ENCODE measurements at places on chromosomes 2 and 18. TPM values are rescaled to one million over a fixed set of nuclear protein-coding genes. Genes with fewer than 3 reads are reported as not detected.

DNA sequence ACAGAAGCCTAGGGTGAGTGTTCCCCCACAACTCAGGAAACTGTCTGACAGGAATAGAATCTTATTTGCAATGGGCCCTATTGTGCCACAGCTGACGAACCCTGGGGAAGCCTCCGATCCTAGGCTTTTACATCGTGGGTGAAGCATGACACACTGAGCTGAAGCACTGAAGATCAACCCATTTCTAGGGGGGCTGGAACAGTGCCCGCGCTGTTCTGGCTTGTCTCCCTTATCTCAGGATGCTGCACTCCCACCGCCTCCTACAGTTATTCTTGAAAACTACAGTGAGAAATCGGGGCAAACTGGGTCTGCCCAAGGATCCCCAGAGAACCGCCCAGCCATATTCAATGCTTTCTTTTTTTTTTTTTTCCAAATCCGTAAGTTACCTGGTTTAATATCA, 41.1 kb downstream of the NETO1 start:
- no peaks in the 10 kb centered on the region for H3K27me3 ChIP-seq
- no peaks in the 10 kb centered on the region for H3K36me3 ChIP-seq
- DNase-seq = no peak

Gene OTOS
- total RNA-seq = not detected

GRCh38 chr18:58446391-58447060, 182.4 kb downstream of the ALPK2 start:
- no peaks in the 10 kb centered on the region for H3K36me3 ChIP-seq
- no peaks in the 10 kb centered on the region for H3K27me3 ChIP-seq
- no peak overlapping the region for H3K4me3 ChIP-seq

- H3K27ac ChIP-seq = no peak overlapping the region
- no peaks in the 10 kb centered on the region for H3K36me3 ChIP-seq
- DNase-seq = no peak
- H3K4me3 ChIP-seq = no peak overlapping the region
Observed at GRCh38 chr18:55290898-55291297, 297.1 kb downstream of the TCF4 start.

GRCh38 chr2:42795841-42796301, 3.5 kb upstream of the HAAO start:
- no peaks in the 10 kb centered on the region for H3K36me3 ChIP-seq
- H3K27ac ChIP-seq = no peak overlapping the region
- H3K4me1 ChIP-seq = peaks cover 7% of the 10 kb centered on the region

- H3K27ac ChIP-seq = no peak overlapping the region
- no peak for DNase-seq
- H3K36me3 ChIP-seq = no peaks in the 10 kb centered on the region
- no peaks in the 10 kb centered on the region for H3K27me3 ChIP-seq
Observed at GRCh38 chr2:167945660-167946368, 301.6 kb downstream of the STK39 start.

- DNase-seq = no peak
- no peaks in the 10 kb centered on the region for H3K36me3 ChIP-seq
- no peak overlapping the region for H3K27ac ChIP-seq
Observed at GRCh38 chr18:7754725-7755181, 187.6 kb downstream of the PTPRM start.

GRCh38 chr2:118047380-118047826, 33.5 kb upstream of the CCDC93 start:
- H3K4me3 ChIP-seq = no peak overlapping the region
- H3K27ac ChIP-seq = no peak overlapping the region
- H3K36me3 ChIP-seq = no peaks in the 10 kb centered on the region
- DNase-seq = no peak
- peaks cover 8% of the 10 kb centered on the region for H3K4me1 ChIP-seq

GRCh38 chr18:28541276-28541930, 364.5 kb upstream of the CDH2 start:
- no peak overlapping the region for H3K27ac ChIP-seq
- no peaks in the 10 kb centered on the region for H3K4me1 ChIP-seq
- no peaks in the 10 kb centered on the region for H3K36me3 ChIP-seq
- no peaks in the 10 kb centered on the region for H3K27me3 ChIP-seq
- no peak for DNase-seq

DNA sequence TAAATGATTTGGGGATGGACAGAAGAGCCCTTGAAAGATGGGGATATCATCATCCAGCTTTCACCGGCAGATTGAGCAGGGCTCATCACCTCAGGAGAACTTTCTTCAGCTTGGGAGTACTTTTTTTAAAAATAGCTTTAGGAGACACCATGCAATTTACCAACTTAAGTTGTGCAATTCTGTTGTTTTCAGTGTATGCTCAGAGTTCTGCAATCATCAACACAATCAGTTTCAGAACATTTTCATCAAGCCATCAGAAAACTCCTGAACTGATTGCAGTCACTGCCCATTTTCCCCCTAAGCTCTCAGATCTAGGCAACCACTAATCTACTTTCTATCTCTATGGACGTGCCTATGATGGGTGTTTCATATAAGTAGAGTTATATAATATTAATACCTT, 117.7 kb downstream of the CRIM1 start:
- no peak overlapping the region for H3K27ac ChIP-seq
- DNase-seq = no peak
- H3K27me3 ChIP-seq = no peaks in the 10 kb centered on the region
- peaks cover 18% of the 10 kb centered on the region for H3K36me3 ChIP-seq
- no peak overlapping the region for H3K4me3 ChIP-seq

Gene CAVIN2
- total RNA-seq = 182 TPM

GRCh38 chr2:57892920-57893319, 153.7 kb upstream of the VRK2 start:
- H3K27ac ChIP-seq = no peak overlapping the region
- H3K27me3 ChIP-seq = no peaks in the 10 kb centered on the region
- no peaks in the 10 kb centered on the region for H3K36me3 ChIP-seq
- H3K4me1 ChIP-seq = no peaks in the 10 kb centered on the region
- no peak overlapping the region for H3K4me3 ChIP-seq

GRCh38 chr18:21575656-21576055, 24.8 kb downstream of the ESCO1 start:
- H3K4me3 ChIP-seq = no peak overlapping the region
- DNase-seq = no peak

Gene RNF152
- 13.4 TPM for total RNA-seq

All from lower lobe of right lung (tissue), 2 donors.